ENCODE measurements at places on chromosomes 6 and 20.

DNA sequence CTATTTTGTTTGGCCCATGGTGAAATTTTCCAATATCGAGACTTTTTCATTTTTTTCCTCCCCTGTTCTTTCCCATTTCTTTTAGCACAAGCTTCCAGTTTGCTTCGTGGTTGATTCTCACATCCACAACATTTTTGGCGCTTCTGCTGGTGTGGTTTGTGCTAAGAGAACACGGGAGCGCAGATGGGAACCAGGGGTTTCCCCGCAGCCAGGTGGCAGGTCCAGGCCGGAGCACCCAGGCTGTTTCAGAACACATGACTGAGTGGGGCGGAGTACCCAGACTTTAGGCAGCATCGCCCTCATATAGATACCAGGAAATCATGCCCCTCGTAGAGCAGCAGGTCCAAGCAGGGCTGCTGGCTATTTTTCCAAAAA, 58.0 kb downstream of the SYTL3 start:
- no peak for DNase-seq

GRCh38 chr6:159985296-159985945, 16.5 kb downstream of the IGF2R start:
- DNase-seq: no peak

- no peak for DNase-seq
Measured at GRCh38 chr20:1383623-1384404, 9.0 kb downstream of the FKBP1A start.

GRCh38 chr6:100818066-100818465, 63.1 kb downstream of the ASCC3 start:
- no peak for DNase-seq

GRCh38 chr20:23658989-23659609, 21.3 kb upstream of the CST3 start:
- DNase-seq: no peak

- peak; percentile 66 for DNase-seq
Measured at GRCh38 chr20:208942-209566, 18.0 kb upstream of the DEFB129 start.

DNA sequence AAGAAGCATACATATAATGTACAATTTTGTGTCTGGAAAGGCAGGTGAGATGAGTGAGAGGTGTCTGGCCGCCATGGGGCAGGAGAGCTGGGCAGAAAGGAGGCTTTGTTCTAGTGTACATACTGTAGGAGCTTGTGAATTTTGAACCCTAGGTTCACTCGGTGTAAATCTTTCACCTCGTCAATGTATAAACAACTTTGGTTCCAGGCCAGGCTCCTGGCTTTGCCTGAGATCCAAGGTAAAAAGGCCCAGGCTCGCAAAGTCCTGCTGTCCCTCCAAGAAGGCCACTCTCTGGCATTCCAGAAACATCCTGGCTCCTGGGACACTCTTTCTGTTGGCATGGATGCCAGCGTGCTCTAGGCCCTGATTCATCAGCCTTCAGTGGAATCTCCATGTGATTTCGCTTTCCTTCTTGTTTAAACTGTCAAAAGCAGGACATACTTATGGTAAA, 7.1 kb upstream of the SLC22A7 start:
- no peak for DNase-seq

DNA sequence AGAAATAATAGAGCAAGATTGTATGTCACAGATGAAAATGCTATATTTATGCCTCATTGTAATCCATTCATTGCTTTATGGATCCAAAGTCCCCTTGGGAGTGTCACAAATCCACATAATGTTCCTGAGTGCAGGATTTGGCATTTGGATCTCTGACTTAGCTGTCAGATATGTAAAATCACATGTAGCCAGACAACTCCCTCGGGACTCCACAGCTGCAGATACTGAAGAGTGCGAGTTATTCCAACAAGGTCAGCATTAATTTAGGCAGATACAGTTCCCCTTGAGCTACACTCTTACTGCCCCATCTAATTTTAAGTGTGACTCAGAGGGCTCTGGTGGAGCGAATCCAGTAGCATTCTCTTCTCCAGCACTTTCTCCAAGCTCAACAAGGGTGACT, 433.2 kb downstream of the CD83 start:
- no peak for DNase-seq

- no peak for DNase-seq
Measured at GRCh38 chr6:112113431-112113830, 26.0 kb downstream of the FAM229B start.

DNA sequence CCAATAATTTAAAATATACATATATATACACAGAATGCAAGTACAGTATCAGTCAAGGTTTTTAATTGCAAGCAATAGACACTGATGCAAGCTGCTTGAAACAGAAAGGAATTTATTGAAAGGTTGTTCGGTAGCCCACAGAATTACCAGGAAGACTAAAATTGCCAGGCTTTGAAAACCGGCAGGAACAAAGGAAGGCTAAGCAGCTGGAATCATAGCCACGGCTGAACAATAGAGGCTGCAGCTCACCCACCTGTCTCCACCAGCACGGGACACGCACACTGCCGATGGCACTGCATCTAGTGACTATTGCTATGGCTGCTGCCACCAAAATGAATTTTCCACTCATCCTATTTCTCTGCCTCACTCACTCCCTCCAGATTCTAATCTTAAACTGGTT, 22.0 kb upstream of the L3MBTL3 start:
- no peak for DNase-seq

DNA sequence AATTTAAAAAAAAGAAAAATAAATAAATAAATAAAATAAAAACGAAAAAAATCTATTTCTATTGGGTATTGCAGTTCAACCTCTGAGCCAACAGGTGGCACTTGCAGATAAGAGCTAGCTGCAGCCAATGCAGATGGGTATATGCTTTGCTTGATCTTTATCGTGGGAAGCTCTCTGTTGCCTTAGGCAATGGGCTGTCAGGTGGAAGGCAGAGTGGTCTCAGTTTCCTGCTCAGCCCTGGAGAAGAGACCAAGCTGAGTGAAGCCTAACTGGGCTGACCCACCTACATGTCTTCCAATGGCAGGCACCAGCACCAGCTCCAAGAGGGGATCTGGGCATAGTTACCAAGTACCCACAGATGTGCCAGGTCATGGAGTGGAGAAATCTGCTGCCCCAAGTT, 95.0 kb downstream of the AK9 start:
- no peak for DNase-seq

DNA sequence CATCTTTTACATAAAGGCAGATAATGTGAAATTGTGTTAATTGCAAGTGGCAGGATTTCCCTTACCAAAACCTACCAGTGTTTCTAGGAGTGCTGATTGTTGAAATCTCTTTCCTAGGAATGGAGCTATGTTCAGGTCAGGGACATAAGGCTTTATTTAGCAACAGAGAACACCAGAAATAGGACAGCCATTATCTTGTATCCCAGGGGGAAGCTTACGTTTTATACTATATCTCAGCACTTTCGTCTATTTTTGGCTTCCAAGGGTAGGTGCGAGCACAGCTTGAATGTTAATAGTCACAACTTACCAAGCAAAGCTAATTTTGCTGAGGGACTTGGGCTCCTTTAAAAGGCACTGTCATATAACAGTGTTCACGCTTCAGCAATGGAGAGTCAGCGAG, 94.0 kb downstream of the SYCP2 start:
- DNase-seq: no peak

DNA sequence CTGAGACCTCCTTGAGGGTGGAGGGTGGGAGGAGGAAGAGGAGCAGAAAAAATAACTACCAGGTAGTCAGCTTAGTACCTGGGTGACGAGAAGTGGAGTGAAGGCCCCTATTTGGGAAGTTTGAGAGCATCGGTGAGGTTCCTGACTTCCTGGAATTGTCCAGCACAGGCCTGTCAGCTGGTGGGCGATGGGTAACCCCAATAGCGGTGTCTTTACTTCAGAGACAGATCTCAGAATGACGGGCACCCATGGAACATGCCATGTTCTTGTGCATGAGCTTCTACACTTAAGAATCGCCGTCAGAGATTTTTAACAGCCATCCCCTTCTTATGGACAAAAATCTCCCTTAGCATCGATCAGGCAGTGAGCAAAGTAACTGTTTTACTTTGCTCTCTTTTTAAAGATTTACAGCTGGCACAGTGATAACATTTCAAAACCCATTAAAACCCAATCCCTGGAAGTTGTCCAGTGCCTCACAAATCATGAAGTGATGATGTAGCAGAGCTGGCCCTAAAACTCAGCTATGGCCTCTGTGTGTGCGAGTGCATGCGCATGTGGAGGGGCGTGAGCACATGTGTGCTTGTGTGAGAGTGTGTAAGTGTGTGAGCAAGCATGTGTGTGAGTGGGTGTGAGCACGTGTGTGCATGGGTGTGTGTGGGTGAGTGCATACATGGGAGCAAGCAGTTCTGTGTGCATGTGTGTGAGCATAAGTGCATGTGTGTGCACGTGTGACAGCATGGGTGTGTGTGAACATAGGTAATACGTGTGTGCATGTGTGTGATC, 85.2 kb downstream of the DLL1 start:
- no peak for DNase-seq

DNA sequence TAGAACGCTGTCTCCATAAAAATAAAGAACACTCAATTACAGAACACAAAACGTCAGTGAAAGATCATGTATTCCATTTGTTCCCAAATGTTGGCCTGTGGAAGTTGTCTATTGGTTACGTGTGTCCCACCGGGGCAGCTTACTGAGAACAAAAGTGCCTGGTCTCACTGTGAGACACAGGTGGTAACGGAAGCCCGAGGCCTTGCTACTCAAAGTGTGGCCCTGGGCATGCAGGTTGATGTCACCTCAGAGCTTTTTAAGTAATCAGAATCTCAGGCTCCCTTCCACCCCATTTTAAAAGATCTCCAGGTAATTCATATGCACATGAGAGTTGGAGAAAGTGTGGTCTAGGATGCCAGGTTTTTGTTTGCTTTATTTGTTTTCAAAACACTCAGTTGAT, 422.5 kb upstream of the OPRM1 start:
- no peak for DNase-seq

DNA sequence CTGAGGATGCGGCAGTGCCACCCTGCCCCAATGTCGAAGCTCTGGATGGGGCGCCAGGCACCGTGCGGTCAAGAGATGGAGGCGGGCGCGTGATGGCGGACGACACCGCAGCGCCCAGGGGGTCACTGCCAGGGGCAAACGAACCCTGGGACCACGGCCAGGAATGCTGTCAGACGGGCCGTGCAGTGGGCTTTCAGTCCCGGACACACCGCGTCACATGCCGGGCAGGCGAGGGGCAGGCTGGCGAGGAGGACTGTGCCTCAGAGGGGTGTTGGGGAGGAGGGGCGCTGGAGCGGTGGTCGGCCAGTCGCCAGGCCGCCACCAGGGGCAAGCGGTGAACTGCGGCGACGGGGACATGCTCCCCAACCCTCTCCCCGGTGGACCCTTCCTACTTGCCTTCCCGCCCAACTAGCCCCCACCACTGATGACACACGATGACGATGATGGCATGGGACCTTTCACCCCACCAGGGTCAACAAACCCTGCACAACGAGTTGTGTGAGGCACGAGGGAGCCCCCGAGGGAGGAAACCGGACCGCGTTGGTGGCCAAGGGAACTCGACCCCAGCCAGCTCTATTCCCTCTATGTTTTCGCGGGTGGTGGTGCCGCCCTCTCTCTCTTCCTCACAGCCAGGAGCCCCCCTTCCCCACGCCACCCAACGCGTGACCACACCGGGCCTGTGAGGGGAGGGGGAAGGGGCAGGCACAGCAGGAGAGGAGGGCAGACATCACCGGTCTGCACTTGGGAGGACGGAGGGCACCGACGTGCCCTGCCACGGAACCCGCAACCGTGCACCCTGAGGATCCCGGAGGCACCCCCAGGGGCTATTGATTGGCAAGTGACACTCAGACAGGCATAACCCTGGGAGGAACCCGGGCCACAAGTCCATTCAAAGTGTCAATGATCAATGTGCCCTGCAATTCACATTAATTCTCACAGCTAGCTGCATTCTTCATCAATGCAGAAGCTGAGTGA, 1960.9 kb upstream of the DEFB115 start:
- DNase-seq: no peak

DNA sequence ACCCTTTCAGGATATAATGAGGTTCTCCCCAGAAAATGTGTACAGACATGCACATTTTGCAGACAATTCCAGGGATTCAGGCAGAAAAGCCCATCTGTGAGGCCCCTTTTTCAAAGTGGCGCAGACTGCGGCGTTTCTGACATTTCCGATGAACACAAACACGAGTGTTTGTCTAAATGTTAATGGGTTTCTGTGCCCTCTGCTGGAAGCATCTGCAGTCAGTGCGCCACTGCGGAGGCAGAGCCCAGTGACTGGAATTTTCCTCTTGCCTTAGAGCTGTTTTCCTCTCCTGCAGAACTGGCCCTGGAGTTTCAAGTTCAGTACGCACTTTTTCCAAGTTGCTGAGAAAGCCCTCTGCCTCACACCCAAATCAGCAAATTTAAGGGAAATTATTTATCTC, 15.3 kb downstream of the ANKRD60 start:
- DNase-seq: no peak

- DNase-seq: no peak
Measured at GRCh38 chr6:3549314-3549940, 92.6 kb upstream of the SLC22A23 start.

DNA sequence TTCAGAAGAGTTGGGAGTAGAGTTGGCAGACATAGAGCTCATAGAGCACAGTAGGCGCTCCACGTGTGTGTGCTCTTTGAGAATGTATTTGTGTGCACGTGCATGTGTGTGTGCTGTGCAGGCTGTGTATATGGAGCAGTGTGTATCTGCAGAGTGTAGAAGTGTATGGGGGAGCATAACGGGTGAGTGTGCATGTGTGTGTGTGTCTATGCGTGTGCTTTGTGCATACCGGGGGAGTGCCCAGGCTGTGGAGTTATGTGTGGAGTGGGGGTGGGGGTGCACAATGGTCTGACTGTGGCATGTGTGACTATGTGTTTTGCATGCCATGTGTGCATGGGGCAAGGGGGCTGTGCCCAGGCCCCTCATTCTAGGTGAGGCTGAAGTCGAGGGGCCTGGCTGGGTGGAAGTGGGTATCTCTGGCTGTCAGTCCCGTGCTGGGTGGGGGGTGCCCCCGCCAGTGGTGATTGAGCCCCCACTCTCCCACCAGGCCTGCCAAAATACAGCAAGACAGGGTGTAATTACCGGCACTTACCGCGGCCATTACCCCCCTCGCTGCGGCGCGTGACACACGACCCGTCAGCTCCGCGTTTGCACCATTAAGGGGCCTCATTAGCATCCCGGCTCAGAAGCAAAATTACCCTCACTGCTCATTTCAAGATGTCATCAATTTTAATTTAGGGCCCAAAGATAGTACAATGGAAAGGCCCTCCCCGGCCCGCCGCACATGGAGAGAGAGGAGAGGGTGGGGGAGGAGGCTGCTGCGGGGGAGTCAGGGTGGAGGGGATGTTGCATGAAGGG, 39.1 kb downstream of the MDFI start:
- DNase-seq: no peak

- DNase-seq: no peak
Measured at GRCh38 chr6:33812669-33813068, 8.9 kb upstream of the MLN start.

- DNase-seq: no peak
Measured at GRCh38 chr6:79076160-79076559, 1.9 kb downstream of the PHIP start.

GRCh38 chr6:43723737-43724295, 36.2 kb upstream of the MRPS18A start:
- DNase-seq: peak; percentile 62

DNA sequence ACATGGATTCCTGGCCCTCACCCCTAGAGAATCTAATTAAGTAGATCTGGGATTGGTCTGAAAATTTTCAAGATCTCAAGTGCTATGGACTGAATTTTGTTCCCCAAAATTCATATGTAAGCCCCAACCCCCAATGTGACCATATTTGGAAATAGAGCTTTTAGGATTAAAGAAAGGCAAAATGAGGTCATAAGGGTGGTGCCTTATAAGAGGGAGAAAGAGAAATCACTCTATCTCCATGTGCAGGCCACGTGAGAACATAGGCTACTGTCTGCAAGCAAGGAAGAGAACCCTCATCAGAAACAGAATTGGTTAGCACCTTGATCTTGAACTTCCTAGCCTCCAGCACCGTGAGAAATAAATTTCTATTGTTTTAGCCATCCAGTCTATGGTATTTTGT, 8.5 kb upstream of the DSE start:
- no peak for DNase-seq
